CD4-positive, alpha-beta T cell treated with Interleukin-1 beta for 1 hour (primary cell): ENCODE measurements at places on chromosomes 5 and 9.

DNA sequence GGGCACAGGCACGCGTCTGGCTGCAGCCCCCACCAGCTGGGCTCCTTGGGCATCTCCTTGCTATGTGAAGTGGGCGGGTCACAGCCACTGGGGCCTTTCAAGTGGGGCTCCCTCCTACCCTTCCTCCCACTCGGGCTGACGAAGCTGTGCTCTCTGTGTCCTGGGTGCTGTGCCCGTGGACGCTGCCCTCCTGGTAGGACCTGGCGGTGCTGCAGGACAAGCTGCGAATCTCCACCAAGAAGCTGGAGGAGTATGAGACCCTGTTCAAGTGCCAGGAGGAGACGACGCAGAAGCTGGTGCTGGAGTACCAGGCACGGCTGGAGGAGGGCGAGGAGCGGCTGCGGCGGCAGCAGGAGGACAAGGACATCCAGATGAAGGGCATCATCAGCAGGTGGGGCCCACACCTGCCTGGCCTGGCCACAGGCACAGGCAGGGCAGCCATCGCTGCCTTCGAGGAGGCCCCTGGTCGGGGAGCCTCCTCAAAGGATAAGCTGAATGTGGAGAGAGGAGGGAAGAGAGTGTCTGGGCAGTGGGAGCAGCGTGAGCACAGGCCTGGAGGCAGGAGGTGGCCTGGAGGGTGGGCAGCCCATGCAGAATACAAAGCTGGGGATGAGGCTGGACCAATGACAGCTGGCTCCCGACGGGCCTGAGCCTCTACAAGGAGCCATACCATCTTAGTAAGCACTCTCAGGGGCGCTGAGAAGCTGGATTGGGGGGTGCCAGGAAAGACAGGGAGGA, 124.7 kb downstream of the DAB2IP start:
- DNase-seq = no peak

- no peak for DNase-seq
Measured at GRCh38 chr5:93346301-93346700, 234.7 kb downstream of the NR2F1-AS1 start.

DNA sequence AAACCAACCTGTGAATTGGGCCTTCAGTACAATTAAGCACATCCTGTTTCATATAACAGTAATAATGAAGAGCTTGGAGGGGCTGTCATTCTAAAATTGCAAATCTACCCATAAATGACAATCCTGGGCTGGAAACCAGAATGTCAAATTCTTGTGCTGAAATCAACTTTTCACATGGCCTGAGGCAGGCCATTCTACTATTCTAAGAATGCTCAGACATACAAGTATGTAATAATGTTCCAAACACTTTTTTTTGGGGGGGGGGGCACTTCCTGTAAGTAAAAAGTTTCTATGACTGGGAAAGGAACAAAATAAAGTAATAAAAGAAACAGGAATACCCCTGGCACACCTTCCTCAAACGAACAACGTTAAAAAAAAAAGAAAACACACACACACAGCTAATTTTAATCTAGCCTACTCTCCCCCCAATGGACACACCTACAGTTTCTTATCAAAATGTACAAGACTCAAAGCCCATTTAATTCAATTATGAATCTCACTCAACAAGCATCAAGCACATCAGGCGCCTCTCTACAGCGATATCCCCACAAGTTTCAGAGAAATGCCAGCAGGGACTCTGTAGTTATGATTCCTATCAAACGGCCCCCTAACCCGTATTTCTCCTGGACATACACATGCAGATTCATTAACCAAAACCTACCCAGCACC, 1.4 kb downstream of the ETF1 start:
- no peak for DNase-seq

DNA sequence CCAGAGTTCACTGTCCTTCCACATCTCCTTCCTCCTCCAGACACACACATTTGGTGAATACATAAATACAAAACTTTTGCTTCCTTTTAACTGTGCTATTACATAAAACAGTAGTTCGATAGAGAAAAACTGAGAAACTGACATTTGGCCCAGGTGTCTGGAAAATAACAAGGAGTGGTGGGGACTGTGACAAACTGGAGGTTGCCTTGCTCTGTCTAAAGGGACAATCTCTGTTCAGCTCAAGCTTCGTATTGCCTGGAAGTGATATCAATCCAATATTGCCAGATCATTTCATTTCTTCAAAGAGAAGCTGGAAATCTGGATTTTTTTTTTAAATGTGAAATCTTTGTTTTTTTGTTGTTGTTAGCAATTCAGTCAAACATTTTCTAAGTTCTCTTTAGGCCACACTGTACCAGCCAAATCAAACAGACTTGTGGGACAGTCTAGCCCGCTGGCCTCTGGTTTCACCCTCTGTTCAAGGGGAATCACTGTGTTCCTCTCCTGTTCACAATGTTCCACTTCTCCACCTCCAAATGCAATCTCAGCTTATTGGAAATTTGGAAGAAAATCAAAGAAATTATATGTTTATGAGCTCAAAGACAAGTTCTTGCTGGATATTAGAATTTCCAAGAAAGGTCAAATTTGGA, 612.5 kb downstream of the KIF4B start:
- no peak for DNase-seq

- no peak for DNase-seq
Measured at GRCh38 chr5:126234563-126235195, 188.5 kb upstream of the GRAMD2B start.

- no peak for DNase-seq
Measured at GRCh38 chr5:127993476-127993875, 90.1 kb upstream of the SLC12A2 start.

DNA sequence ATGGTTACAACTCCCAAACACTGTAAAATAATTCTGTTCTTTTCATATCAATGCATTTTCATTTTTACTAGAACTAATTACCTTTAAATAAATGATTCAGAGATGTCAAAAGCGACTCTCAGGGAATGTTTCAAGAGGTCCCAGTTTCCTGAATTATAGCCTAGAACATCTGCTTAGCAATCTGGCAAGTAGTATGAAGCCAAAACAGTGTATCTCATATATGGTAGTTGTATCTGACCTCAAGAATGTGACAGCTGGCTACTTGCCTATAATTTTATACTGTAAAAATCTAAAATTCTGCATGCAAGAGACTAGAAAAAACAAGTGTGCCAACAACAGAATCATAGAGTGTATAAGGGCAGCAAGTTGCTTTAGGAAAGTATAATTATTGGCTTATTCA, 187.7 kb upstream of the POU5F2 start:
- DNase-seq = no peak

- no peak for DNase-seq
Measured at GRCh38 chr9:135281791-135282737, 194.6 kb downstream of the OLFM1 start.

- no peak for DNase-seq
Measured at GRCh38 chr5:14479143-14479696, 102.4 kb upstream of the OTULINL start.

DNA sequence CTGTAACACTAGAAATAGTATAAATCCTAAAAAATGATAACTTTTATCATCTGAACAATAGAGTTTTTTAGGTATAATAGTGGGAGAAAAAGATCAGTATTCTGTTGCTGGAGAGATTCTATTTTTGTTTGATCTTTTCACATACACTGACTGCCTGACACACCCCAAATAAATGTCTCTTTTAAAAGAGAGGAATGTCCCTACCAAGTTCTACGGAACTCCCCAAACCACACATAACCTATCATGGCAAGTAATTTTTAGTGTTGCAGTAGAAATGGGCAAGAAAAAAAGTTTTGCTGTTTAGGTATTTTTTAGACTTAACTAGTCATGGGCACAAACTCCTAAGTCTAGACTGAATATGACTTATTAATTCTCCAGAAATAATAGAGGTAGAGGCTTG, 139.1 kb downstream of the ELAVL2 start:
- no peak for DNase-seq

- no peak for DNase-seq
Measured at GRCh38 chr5:126462239-126463014, 39.2 kb downstream of the GRAMD2B start.

GRCh38 chr9:93595861-93596365, 19.5 kb downstream of the PHF2 start:
- DNase-seq = no peak
